GM13977 (cell line): ENCODE measurements at places on chromosomes 2 and 18.

DNA sequence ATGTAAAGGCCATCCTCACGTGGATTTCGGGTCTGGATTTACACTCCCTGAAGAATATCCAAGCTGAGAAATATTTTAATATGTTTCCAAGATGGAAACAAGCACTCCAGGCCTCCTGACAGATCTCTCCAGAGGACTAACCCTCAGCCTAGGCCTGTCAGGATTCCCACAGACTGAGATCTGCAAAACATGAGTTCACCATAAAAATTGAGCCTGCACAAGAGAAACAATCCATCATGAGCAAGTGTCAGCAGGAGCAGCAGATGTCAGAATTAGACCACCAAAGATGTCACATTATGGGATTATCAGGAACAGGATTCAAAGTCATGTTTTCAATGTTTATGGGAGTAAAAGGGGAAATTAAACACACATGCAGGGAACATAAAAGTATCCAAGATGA, 191.3 kb downstream of the TFCP2L1 start:
- no peak for DNase-seq

GRCh38 chr2:198374375-198375082, 570.1 kb downstream of the PLCL1 start:
- DNase-seq, result peak; percentile 9

- DNase-seq, result no peak
Observed at GRCh38 chr2:42569883-42570282, 1.5 kb downstream of the MTA3 start.

- DNase-seq, result no peak
Observed at GRCh38 chr2:98775146-98775986, 44.4 kb upstream of the MGAT4A start.

GRCh38 chr2:39938035-39938835, 159.2 kb upstream of the THUMPD2 start:
- DNase-seq, result no peak

DNA sequence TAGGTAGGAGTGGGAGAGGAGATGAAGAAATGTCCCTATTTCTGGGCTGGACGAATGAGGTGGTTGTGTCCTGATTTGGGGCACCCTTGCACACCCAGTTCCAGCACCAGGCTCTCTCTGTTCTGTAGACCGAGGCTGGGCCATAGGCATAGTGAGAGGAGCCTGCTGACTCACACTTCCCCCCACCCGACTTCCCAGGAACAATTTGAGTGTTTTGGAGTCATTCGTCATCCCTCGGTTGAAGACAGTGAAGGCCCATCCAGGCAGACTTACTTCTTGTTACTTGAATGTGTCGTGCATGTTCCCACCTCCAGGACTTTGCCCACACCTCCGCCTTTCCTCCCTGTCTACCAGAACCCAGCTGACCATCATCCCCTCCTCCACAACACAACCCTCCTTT, 179.1 kb downstream of the HAUS1 start:
- DNase-seq, result no peak

DNA sequence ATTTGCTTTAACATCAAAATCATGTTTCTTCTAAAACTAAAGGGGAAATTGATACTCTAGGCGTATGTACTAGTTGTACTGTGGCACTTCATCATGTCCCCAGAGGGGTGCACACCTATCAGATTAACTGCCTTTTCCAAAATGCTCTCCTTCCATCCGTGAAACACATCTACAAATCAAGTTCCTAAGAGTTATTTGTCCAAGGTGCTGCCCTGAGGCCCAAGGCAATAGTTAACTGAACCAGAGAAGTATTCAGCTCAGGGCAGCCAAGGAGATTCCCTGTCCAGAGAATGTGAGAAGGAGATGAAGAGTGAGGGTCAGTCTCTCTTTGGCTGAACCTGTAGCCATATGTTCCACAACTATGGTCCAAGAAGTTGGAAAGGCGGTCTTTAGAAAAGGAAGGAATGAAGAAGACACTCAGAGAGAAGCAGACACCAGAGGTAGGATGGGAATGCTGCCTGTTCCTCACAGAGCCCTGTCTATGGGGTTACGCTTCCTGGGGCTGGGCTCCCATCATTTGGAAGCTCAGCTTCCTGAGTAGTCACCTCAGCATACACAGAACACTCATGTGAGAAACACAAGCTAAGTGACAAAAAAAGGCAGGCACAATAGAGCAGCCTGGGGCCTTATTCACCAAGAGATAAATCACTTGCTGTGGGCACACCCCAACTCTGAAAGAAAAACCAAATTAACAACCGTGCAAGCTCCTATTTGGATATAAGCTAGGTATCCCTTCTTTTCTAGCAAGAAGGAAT, 55.6 kb downstream of the ANKRD44 start:
- no peak for DNase-seq

GRCh38 chr18:70463085-70463484, 174.2 kb downstream of the SOCS6 start:
- DNase-seq, result no peak

DNA sequence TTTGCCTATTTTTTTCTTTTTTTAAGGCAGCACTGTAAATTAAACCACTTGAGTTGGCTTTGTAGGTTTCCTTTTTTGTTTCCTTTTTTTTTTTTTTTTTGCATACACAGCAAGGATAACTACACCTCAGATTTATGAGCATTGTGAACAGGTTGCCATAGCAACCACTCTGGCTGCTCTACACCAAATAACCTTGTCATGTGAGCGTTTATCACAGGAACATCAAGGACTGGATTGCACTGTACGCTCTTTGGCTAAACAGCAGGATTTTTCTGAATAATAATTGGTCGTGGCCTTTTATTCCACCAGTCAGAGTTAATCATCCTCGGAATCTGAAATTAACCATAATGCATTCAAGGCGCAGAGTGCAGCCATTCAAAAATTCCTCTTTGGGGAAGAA, 199.1 kb upstream of the SLC14A2 start:
- no peak for DNase-seq

DNA sequence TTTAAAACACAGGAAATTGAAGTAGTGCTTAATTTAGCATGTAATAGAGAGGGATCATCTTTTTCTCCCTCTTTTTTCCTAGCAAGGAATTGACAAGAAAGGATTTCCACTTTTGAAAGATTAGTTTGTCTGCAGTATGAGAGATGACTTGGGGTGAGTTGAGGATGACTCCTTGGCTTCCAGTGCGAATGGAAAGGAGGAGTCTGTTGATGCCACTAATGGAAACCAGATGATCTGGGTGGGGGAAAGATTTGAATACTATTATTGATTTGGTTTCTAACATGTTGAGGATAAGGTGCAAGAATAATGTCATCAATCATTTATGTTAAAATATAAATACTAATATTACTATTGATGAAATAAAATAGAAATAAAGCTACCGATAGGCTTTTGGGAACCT, 205.4 kb downstream of the PPP1R1C start:
- DNase-seq, result no peak

DNA sequence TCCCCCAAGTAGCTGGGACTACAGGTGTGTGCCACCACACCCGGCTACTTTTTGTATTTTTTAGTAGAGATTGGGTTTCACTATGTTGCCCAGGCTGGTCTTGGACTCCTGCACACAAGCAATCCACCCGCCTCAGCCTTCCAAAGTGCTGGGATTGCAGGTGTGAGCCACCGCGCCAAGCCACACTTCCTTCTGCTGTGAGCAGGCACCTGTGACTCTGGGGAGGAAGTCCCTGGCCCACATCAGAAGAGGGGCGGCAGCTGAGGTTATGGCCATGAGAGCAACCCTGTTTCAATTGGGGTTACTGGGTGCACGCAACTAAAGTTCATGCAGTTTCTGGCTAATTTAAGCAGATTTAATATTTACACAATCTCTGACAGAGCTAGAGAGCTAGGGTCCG, 91.0 kb downstream of the PLB1 start:
- DNase-seq, result peak; percentile 46

- no peak for DNase-seq
Observed at GRCh38 chr2:23900133-23900532, 26.8 kb downstream of the ATAD2B start.

DNA sequence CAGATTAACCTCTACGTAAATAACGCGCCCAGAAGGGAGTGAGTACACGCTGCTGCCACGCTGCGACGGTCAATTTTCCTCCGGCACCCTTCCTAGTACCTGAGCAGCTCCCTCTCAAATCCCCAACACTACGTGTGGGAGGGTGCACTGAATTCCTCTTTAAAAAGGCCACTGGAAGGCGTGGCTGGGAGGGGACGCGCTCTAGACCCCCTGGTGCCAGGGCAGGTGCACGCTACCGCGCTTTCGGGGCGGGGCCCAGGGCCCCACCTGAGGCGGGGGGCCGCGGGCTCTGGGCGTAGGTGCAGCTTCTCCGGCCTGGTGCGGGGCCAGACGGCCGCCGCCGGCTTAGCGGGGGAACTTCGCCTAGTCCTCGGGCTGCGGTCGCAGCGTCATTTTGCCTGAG, 668 bp upstream of the ANKRD12 start:
- peak; percentile 18 for DNase-seq

DNA sequence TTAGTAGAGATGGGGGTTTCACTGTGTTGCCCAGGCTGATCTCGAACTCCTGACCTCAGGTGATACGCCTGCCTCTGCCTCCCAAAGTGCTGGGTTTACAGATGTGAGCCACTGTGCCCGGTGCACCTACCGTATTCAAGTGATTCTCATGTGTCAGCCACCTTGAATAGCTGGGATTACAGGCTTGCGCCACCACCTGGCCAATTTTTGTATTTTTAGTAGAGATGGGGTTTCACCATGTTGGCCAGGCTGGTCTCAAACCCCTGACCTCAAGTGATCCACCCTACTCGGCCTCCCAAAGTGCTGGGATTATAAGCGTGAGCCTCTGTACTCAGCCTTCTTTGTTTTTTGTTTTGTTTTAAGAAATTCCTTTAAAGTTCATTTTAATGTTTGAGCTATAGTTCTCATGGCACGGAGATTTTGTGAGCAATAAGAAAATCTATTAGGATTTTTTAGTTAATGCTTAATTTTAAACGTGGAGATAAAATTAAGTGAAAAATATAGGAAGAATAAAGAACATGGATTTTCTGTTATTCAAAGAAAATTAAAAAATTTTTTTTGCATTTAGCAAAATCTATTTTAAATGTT, 242.6 kb downstream of the PHLPP1 start:
- no peak for DNase-seq

GRCh38 chr18:22015156-22015555, 154.2 kb upstream of the GATA6 start:
- no peak for DNase-seq

DNA sequence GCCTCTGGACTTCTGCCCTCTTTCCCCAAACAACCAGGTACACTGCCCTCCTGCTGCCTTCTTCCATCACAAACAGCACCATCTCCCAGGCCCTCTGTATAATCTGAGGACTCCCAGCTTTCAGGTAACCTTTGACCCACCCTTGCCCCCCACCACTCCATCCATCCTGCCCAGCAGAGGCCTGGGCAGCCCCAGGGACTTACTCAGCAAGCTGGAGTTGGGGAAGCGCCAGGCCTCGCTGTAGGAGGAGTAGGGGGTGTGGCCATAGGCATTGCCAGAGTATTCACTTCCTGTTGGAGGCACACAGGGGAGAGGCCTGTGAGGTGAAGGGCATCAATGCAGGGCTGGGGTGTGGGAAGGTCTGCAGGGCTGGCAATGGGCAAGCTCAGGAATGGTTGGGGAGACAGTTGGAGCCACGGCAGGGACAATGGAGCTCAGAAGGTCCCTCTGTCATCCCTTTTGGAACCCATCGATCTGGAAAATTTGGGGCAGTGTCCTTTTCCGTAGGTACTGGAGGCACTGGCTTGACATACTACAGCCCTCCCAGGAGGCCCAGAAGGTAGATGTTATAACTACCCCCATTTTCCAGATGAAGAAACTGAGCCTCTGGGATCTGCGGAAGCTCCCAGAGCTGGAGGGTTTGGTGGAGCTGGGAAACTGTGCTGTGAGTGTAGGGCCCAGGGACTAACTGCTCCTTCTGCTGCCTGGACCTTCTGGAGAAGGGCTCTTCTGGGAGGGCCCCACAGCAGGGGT, 46.3 kb downstream of the PSD4 start:
- DNase-seq, result no peak

GRCh38 chr2:74865770-74866674, 32.1 kb downstream of the HK2 start:
- no peak for DNase-seq

DNA sequence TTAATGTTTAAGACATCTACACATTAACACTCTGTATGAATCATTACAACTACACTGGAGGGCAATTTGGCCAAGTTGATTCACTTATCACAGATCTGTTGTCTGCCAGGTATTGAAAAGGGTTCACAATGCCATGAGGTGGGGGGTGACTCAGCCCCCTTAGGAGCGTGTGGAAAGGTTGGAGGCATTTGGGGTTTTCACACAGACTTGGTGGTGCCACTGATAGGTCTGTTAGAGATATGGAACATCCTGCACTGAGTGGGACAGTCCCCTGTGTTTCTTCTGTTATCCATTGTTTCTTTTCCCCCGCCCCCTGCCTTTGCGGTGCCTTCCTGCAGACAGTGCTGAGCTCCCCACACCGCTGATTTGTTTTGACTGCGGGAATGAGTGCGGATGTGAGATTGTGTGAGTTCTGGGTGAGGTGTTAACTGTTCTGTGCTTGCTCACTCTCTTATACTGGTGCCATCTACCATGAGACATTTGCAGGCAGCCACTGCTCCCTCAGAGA, 9.3 kb upstream of the TSN start:
- no peak for DNase-seq

DNA sequence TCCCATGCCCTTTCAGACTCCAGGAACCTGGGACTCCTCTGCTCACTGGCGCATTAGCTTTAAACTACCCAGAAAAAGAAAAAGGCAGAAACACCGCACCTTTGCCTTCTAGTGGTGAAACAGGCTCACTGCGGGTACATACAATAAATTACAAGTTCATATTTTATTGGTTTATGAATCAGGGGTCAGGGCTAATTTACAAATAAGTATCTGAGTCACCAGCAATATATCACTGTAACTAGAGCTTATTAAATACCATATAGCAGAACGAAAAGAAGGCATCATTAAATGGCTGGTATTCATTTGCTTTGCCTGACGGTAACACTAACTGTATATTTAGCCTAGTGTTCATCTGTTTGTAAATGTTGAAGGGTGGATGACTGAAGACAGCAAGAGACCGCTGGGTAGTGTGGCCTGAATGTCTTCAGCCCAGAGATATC, 26.9 kb upstream of the DTNB start:
- DNase-seq, result peak; percentile 51

DNA sequence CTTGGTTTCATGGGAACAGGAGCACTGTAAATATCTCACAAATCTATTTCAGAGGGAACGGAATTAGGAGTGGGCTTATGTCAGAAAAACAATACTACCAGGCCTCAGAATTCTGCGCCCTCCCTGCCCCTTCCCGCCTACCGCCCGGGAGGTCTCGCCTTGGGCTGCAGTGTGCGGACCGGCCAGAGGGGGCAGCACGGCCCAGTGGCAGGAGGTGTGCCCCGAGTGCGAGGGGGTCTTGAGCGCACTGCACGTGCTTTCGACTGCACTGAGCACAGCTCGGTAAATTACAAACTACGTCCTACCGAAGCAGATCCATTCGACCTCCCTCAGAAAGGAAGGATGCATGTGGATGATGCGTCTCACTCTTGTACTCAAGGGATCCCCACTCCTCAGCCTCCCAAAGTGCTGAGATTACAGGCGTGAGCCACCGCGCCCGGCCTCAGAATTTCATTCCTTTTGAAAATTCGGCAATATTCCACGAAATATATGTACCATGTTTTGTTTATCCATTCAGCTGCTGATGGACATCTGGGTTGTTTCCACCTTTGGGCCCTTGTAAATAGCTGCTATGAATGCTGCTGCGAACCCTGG, 297.0 kb downstream of the BCL2 start:
- no peak for DNase-seq
